CD4-positive, alpha-beta memory T cell (primary cell): ENCODE measurements at places on chromosomes 4 and X. TPM values are rescaled to one million over a fixed set of nuclear protein-coding genes. Genes with fewer than 3 reads are reported as not detected.

GRCh38 chr4:116275006-116275405, 810.4 kb downstream of the TRAM1L1 start:
- no peak overlapping the region for H3K4me3 ChIP-seq
- H3K27me3 ChIP-seq, result no peaks in the 10 kb centered on the region
- no peaks in the 10 kb centered on the region for H3K36me3 ChIP-seq
- no peaks in the 10 kb centered on the region for H3K4me1 ChIP-seq
- DNase-seq, result no peak
- H3K27ac ChIP-seq, result no peak overlapping the region

DNA sequence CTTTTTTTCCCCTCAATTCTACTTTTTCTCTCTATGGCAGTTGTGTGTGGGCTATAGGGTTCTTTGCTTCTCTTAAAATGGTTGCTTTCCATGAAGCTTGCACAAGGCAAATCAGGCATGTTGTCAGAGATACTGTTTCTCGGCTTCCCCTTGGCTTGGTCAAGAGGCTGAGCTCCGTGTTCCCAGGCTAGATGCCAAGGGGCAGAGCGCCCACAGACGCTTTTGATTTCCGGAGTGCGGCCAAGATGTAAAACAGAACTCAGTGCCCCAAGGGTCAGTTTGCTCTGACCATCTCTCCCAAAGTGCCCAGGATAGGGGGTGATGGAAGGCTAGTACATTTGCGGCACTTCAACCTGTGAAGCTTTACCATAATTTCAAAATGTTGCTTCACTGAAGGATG, 64.2 kb upstream of the DIPK2B start:
- H3K27me3 ChIP-seq, result no peaks in the 10 kb centered on the region
- no peak overlapping the region for H3K4me3 ChIP-seq
- no peak for DNase-seq
- H3K36me3 ChIP-seq, result no peaks in the 10 kb centered on the region
- H3K27ac ChIP-seq, result no peak overlapping the region
- H3K4me1 ChIP-seq, result no peaks in the 10 kb centered on the region

GRCh38 chr4:1480720-1481119, 74.5 kb upstream of the NKX1-1 start:
- H3K4me1 ChIP-seq, result no peaks in the 10 kb centered on the region
- H3K36me3 ChIP-seq, result no peaks in the 10 kb centered on the region
- DNase-seq, result no peak
- H3K4me3 ChIP-seq, result no peak overlapping the region

DNA sequence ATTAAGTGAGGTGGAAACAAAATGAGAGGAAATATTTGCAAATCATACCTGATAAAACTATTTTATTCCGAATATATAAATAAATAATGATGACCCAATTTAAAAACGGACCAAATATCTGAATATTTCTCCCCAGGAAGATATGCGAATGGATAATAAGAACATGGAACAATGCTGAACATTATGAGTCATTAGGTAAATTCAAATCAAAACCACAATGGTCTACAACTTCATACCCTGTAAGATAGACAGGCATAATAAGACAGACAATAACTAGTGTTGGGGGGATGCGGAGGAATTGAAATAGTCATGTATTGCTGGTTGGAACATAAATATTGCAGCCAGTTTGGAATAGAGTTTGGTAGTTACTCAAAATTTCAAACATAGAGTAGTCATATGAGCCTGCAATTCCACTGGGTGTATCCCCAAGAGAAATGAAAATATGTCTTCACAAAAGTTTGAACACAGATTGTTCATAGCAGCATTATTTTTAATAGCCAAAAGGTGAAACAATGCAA, 47.6 kb upstream of the DRP2 start:
- no peaks in the 10 kb centered on the region for H3K4me1 ChIP-seq
- DNase-seq, result no peak
- H3K4me3 ChIP-seq, result no peak overlapping the region
- H3K36me3 ChIP-seq, result no peaks in the 10 kb centered on the region
- no peak overlapping the region for H3K27ac ChIP-seq

DNA sequence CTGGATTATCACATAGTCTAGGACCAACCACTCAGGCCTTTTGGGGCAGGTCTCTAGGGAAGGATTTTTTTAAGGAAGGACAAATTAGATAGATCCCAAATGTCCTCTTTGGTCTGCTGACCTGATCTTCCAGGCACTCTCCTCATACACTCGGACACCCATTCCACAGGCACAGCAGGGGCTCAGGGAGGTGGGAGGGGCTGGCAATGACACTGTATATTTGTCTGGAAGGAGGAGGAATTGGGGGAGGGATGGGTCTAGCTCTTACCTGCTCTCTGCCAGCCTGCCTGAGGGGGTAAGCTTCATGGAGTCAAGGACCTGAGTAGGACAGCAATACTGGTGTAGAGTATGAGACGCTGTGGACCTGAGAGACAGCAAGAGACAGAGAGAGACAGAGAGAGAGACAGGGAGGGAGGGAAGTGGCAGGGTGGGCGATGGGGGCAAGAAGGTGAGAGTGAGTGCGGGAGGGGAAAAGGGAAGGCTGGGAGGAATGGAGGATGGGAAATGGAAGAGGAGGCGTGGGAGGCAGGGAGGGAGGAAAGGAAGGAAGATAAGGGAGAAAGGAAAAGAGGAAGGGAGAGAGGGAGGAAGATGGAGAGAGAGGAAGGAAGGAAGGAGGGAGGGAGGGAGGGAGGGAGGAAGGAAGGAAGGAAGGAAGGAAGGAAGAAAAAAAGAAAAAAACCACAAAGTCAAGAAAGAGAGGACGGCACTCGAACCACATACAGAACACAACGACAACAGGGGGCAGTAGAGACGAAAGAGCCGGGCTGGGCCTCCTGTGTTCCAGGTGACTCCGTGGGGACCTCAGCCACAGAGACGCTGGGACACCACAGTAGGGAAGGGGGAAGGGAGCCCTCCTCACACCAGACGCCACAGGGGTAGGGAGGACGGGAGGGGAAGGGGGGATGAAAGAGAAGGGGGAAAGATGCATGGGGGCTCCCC, 1.8 kb downstream of the IQSEC2 start:
- H3K27ac ChIP-seq, result no peak overlapping the region
- no peaks in the 10 kb centered on the region for H3K36me3 ChIP-seq
- no peaks in the 10 kb centered on the region for H3K27me3 ChIP-seq
- no peak for DNase-seq

DNA sequence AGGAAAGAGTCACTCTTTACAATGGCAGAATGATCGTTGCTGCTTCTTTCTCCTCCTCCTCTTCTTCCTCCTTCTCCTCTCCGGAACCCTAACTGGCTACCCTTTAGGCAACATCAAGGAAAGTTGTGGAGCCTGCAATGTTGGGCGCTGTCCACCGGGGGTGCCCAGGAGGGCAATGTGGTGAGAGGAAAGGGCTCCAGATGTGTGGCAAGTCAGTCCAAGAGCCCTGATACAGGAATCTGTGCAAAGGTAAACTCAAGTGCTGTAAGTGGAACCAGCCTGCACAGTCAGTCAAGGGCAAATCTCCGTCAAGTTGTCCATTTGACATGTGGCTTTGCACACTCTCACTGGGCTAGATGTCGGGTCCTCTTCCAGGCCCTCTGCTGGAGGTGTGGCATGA, 2.8 kb downstream of the RTL5 start:
- no peak for DNase-seq
- H3K27ac ChIP-seq, result no peak overlapping the region
- H3K4me1 ChIP-seq, result peaks cover 33% of the 10 kb centered on the region
- no peak overlapping the region for H3K4me3 ChIP-seq
- H3K36me3 ChIP-seq, result no peaks in the 10 kb centered on the region

GRCh38 chr4:183321516-183321915, 710 bp downstream of the CLDN24 start:
- H3K27ac ChIP-seq, result no peak overlapping the region
- H3K4me3 ChIP-seq, result no peak overlapping the region

- no peaks in the 10 kb centered on the region for H3K27me3 ChIP-seq
- DNase-seq, result no peak
- peak overlapping the region; percentile 98 for H3K27ac ChIP-seq
Observed at GRCh38 chrX:41332408-41333002, 1.5 kb upstream of the DDX3X start.

GRCh38 chrX:38717871-38718270, 83.4 kb upstream of the MID1IP1 start:
- DNase-seq, result no peak
- H3K4me1 ChIP-seq, result no peaks in the 10 kb centered on the region
- no peaks in the 10 kb centered on the region for H3K36me3 ChIP-seq
- no peak overlapping the region for H3K4me3 ChIP-seq

GRCh38 chr4:18214411-18215055, 193.0 kb upstream of the LCORL start:
- no peak for DNase-seq
- H3K27ac ChIP-seq, result no peak overlapping the region
- H3K4me3 ChIP-seq, result no peak overlapping the region
- no peaks in the 10 kb centered on the region for H3K27me3 ChIP-seq

- no peaks in the 10 kb centered on the region for H3K27me3 ChIP-seq
- DNase-seq, result no peak
- H3K36me3 ChIP-seq, result no peaks in the 10 kb centered on the region
- no peak overlapping the region for H3K4me3 ChIP-seq
Observed at GRCh38 chr4:57374866-57375595, 264.8 kb upstream of the IGFBP7 start.

GRCh38 chrX:66013194-66013816, 26.6 kb downstream of the VSIG4 start:
- H3K4me3 ChIP-seq, result no peak overlapping the region
- no peak overlapping the region for H3K27ac ChIP-seq
- H3K27me3 ChIP-seq, result no peaks in the 10 kb centered on the region
- peaks cover 69% of the 10 kb centered on the region for H3K4me1 ChIP-seq
- DNase-seq, result no peak
- no peaks in the 10 kb centered on the region for H3K36me3 ChIP-seq

DNA sequence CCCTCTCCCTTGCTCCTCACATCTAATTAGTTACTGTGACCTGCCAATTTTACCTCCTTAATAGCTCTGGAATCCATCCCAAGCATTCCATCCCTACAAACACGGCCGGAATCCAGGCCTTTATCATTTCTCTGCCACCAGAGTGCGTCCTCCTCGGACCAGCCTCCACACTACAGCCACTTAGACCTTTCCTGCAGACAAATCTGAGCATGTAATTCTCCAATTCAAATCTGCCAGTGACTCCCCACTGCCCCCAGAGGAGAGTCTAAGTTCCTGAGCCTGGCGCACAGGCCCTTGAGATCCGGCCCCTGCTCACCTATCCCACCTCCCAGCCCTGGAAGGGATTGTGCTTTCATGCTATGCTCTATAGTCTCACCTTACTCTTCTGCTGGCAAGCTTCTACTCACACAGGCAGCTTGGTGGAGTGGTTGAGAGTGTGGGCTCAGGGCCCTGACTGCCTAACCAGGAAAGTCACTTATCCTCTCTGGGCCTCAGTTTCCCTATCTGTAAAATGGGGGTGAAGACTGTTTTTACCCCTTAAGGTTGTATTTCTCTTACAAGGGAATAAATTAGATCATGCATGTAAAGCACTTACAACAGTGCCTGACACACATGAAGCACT, 31.2 kb downstream of the PJA1 start:
- no peaks in the 10 kb centered on the region for H3K27me3 ChIP-seq
- H3K4me3 ChIP-seq, result no peak overlapping the region
- H3K27ac ChIP-seq, result no peak overlapping the region

- no peaks in the 10 kb centered on the region for H3K4me1 ChIP-seq
- H3K4me3 ChIP-seq, result no peak overlapping the region
- no peaks in the 10 kb centered on the region for H3K36me3 ChIP-seq
- H3K27me3 ChIP-seq, result no peaks in the 10 kb centered on the region
Observed at GRCh38 chrX:46953137-46953527, 40.9 kb downstream of the JADE3 start.

Gene IL2
- 0.67 TPM for total RNA-seq

Gene NFXL1
- 16.6 TPM for total RNA-seq

Gene KLB
- not detected for total RNA-seq

Gene DRD5
- total RNA-seq, result not detected

Gene NAA11
- total RNA-seq, result not detected

Gene CT45A5
- total RNA-seq, result not detected

Gene TMEM255A
- total RNA-seq, result 0.76 TPM

Gene SOX3
- total RNA-seq, result not detected

Gene ZAR1
- not detected for total RNA-seq
